Occipital lobe (tissue), 3 donors: ENCODE measurements at places on chromosomes 3 and 15.

GRCh38 chr3:11953778-11954177 lies 50.4 kb upstream of the SYN2 start:
- DNase-seq, result no peak

DNA sequence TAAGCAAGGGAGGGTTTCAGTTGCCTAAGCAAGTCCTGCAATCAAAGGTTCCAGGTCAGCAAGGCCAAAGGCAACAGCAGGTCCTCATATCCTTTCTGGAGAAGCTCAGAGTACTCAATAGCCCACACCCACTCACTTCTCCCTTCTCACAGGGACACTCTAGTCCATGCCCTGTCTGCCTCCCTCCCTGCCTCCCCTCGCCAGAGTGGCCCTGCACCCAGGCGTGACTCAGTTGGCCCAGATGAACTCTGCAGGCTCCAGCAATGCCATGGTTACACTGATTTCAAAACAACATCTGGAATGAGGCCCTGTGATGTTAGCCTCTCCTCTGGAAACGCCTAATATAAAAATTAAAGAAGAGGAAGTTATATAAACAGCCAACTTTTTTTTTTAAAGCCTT lies 32.9 kb downstream of the IL16 start:
- no peak for DNase-seq

DNA sequence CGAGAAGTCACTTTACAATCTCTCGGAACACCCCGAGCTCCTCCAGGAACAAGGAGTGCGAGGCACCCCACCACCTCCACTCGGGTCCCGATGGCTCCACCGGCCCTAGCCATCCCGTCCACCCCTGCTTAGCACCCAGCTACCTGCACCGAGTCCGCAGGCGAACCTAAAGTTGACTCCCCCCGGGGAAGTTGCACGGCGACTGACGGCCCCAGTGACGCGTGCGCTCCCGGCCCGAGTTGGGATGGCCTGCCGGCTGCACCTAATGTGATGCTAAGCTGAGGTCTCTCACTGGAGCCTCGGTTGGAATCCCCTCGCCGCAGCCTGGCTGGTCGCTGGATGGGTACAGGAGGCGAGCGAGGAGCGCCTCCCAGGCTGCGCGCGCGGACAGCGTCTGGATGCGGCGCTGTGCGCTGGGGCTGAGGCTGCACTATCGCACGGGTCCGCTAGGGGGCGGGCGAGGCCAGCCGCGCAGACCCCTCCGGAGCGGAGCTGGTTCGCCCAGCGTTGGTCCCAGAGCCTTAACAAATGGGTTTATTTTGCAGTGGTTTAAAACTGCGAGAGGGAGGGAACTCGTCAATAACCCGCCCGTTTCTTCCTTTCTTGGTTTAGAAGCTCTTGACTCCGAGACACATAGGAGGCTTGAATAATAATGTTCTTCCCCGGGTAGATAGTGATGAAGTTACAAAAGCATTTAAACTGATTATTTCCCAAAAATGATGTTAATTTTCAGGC lies at the start of gene OXTR:
Gene OXTR, minus strand, starts transcription at position 526 of the 735 bp plus-strand sequence. CDS start 1,426 bp downstream, outside the sequence.
- peak; percentile 54 for DNase-seq

- DNase-seq, result no peak
Observed at GRCh38 chr3:72839057-72839456, 9.2 kb downstream of the SHQ1 start.

- no peak for DNase-seq
Observed at GRCh38 chr3:129304146-129304961, 25.7 kb downstream of the HMCES start.

- DNase-seq, result no peak
Observed at GRCh38 chr3:117355566-117355965, 646.0 kb downstream of the TUSC7 start.

GRCh38 chr3:189624130-189624529 lies 7.1 kb upstream of the TP63 start:
- no peak for DNase-seq

GRCh38 chr15:74264081-74264501 lies 28.0 kb downstream of the CCDC33 start:
- peak; percentile 62 for DNase-seq

GRCh38 chr3:154943981-154944380 lies 136.1 kb upstream of the MME start:
- DNase-seq, result no peak
